ENCODE measurements at places on chromosomes 7 and 10.

GRCh38 chr7:24842449-24843241 is 85.4 kb upstream of the GSDME start:
- DNase-seq: no peak

GRCh38 chr10:1050145-1050544 is 1.2 kb upstream of the IDI1 start:
- no peak for DNase-seq

GRCh38 chr10:7265396-7266123 is 145.3 kb downstream of the SFMBT2 start:
- no peak for DNase-seq

DNA sequence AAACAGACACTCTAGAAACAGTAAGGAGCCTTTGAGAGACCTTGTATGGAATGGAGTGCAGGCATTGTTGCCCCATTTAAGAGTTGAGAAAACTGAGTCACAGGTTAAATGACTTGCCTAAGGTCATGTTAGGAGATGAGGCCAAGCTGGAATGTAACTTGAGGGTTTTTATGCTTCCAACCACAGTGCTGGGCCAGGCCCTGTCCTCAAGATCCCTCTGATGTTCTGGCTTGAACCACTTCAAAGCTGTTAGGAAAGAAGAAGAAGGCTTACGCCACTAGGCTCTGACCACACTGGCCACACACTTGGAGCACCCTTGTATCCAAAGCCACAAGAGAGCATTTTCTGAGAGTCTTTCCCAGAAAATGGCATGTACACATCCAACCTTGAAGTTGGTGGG is 42.7 kb downstream of the PLAU start:
- no peak for DNase-seq

DNA sequence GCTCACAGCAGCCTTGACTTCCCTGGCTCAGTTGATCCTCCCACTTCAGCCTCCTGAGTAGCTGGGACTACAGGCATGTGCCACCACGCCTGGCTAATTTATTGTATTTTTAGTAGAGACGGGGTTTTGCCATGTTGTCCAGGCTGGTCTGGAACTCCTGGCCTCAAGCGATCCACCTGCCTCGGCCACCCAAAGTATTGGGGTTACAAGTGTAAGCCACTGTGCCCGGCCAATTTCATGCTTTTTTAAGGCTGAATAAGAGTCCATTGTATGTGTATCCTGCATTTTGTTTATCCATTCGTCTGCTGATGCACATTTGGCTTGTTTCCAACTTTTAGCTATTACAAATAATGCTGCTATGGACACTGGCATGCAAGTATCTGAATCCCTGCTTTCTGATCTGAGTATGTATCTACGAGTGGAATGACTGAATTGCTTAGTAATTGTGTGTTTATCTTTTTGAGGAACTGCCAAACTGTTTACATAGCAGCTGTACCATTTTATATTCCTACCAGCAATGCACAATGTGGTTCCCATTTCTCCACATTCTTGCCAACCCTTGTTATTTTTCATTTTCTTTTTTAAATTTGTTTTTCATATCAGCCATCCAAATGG is 37.3 kb upstream of the TPST1 start:
- DNase-seq: no peak

DNA sequence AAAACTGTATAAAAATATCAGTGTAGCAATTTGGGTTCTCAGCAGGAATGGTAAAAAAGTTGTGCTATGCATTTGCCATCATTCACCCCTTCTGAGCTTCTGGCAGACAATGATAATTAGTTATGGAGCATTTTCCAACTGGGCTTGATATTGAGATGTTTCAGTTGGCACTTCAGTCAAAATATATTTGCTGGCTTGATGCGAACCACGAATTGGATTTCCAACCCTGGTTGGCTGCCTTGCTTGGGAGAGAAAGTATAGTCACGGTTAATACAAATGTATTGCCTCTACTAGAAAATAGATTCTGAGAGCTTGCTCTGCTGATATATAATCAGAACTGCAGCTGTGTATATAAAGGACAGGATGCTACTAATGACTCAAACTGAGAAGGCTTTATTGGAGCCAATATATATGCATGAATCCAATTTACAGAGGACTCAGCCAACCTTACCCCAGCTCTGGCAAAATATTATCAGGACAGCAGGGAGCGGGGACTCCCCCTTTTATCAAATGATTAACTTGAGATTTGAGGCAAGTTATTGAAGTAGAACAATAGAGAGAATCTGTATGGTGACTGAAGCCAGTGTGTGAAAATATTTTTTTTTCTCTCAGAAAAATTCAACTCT is 219.8 kb upstream of the SMIM30 start:
- DNase-seq: no peak

GRCh38 chr7:135262623-135263320 is 29.1 kb downstream of the STRA8 start:
- no peak for DNase-seq

DNA sequence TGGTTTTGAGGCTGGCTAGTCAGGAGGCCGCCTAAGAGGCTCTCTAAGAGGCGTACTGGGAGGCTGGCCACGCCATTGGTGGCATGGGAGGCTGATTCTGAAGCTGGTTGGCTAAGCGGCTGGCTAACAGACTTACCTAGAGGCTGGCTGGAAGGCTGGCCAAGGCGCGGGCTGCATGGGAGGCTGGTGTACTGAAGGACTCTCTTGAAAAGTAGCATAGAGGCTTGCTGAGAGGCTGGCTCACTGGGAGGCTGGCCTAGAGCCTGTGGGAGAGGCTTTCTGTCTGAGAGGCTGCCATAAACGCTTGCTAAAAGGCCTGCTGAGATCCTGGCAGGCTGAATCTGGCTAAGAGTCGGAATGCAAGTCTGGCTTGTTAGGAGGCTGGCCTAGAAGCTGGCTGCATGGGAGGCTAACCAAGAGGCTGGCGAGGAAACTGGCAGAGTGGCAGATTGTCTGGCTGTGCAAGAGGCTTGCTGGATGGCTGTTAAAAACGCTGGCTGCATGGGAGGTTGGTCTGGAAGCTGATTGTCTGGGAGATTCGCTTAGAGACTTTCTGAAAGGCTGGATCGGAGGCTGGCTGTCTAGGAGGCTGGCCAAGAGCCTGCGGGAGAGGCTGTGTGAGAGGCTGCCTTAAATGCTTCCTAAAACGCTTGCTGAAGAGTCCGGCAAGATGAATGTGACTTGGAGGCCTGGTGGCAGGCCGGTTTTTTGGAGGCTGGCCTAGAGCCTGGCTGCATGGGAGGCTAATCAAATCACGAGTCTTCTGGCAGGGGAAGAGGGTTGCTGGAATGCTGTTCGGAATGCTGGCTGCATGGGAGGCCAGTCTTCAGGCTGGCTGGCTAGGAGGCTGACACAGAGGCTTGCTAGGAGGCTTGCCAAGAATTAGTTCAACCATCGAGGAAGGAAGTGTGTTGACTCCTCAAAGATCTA is 134.2 kb downstream of the OR13A1 start:
- DNase-seq: no peak

- DNase-seq: peak; percentile 86
Measured at GRCh38 chr7:100221231-100221718, 1.5 kb downstream of the PVRIG start.

GRCh38 chr7:101717628-101718357 is 88.7 kb upstream of the MYL10 start:
- no peak for DNase-seq

- no peak for DNase-seq
Measured at GRCh38 chr10:93299195-93299594, 182.9 kb downstream of the MYOF start.

DNA sequence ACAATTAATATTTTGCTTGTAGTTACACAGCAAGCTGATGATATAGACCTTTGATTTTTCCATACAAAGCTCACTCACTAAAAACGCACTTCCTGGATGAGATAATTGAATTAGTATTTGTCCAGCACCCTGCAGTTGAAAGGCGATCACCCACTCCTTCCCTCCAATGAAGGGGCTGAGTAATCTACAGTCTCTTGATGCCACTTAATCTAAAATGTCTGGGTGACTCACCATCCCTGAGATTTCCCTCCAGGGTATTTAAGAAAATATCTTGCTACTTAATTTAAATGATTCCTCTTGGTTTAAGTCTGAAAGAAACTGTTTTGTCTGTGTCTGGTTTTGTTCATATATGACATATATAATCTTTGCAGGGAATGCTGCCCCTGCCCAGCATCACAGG is 515.3 kb downstream of the GRID1 start:
- DNase-seq: no peak

- DNase-seq: no peak
Measured at GRCh38 chr10:64528294-64529002, 1007.2 kb downstream of the REEP3 start.

DNA sequence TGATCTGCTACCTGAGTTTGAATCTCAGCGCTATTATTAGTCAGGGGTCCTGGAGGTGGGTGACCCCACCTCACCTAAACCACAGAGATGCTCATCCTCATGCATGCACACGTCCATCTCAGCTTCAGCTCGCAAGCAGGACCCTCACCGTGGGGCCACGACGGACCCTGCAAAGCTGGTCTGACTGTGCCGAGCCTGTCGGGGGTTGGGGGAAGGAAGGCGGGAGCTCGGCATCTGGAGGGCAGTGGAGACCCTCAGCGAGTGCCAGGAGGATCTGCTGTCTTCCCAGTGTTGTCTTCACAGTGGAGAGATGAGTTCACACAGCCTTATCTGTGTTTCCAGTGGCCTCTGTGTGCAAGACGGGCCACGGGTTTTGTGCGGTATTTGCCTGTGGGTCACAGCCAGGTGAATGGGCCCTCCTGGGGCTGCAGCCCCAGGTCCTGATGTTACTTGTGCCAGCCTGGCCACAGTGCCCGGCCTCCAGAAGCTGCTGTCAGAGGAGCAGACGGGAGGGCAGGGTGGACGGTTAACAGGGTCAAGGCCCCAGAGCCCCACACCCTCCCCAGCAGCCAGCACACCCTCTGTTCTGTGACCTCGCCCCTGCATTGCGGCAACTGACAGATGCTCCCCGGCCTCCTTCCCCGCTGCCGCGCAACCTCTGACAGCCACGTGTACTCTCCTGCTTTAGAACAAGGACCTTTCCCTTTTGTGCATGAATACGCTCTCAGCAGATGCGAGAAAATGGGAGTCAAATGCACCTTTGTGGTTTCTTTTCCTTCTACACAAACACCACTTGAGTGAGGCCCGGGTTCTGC is 528.8 kb downstream of the DNAJB6 start:
- no peak for DNase-seq

GRCh38 chr7:1121886-1122831 is 34.2 kb downstream of the GPER1 start:
- no peak for DNase-seq

- no peak for DNase-seq
Measured at GRCh38 chr7:49773218-49773935, at the start of gene VWC2. VWC2 (plus strand) TSS chr7:49773638; CDS start chr7:49775436, 1,798 bp downstream.

- DNase-seq: no peak
Measured at GRCh38 chr10:79223091-79224048, 123.9 kb upstream of the PPIF start.

- peak; percentile 74 for DNase-seq
Measured at GRCh38 chr7:2864999-2865670, 21.0 kb upstream of the GNA12 start.

DNA sequence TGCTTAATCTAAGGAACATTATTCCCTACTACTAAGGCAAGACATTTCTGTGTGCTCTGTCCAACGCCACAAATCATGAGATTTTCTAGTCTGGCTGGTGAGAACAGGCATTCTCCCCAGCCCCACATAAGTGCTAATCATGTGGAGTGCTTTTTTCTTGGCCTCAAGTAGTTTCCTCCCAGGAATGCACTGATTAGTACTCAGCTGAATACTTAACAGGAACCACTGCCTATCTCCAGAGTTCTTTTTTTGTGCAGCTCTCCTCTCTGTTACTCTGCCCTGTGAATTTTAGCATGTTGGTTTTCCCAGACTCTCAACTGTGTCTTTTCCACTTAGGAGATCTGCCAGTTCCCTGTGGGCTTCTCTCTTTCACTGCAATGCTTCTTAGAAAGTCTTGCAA is 1098.5 kb upstream of the LRRTM3 start:
- no peak for DNase-seq

GRCh38 chr7:56028942-56029630 is 22.2 kb downstream of the PSPH start:
- no peak for DNase-seq

DNA sequence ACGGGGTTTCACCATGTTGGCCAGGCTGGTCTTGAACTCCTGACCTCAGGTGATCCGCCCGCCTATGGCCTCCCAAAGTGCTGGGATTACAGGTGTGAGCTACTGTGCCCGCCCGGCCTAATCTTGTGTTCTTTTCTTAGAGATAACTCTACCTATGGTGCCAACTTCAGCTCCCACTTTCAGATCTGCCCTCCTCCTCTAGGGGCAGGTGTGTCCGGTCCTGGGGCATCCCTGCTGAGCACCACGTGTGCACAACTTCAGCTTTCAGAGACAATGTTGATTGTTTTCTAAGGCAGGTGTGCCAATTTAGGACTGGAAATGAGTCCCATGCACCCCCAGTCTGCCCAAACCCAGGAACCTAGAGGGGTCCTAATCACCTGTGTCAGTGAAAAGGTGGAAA is 18.5 kb upstream of the FXYD4 start:
- DNase-seq: no peak

DNA sequence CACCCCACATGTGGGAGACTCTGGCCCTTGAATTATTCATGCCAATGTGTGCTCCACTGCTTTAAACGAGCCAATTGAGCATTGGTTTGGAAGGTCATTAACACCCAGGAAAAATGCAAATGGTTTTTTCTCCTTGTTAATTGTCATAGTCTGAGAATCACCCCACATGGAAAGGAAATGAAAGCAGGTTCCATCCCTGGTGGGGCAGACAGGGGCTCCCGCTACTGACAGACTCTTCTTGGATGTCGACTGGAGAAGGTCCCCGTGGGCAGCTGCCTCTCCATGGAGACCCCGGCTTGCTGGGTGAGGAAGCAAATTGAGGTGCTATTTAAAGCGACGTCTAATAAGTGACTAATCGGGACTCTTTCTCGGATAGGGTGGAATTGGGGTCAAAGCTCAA is 32.0 kb upstream of the EN2 start:
- DNase-seq: no peak

DNA sequence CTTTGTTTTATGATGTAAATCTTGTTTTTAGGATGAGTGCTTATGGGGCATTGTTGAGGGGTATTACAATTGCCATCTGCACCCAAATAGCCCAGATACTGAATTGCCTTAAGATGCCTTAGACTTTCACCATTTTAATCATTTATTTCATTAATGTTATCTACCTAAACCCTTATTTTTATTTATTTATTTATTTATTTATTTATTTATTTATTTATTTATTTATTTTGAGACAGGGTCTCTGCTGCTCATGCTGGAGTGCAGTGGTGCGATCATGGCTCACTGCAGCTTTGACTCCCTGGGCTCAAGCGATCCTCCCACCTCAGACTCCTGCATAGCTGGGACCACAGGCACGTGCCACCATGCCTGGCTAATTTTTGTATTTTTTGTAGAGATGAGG is 560.2 kb downstream of the SUGCT start:
- no peak for DNase-seq

GRCh38 chr7:69966766-69967591 is 368.7 kb downstream of the AUTS2 start:
- no peak for DNase-seq

DNA sequence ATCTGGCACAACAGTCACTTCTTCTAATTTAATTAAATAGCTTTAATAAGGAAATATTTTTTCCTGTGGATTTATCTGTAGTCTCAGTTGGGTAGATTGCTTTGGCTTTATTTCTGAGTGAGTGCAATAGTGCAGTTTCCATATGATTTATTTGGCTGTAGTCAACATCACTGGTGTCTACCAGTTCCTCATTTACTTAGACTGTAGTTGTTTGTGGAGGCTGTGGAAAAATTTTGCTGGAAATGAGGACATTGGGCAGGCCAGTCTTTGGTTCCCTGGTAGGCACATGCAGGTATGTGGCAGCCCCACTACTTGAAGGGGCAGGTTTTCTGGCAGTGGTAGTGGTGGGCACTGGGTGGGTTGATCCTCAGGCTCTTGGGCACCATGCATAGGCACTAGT is 15.5 kb downstream of the TAS2R40 start:
- no peak for DNase-seq
